ENCODE measurements at places on chromosomes 16 and 17. TPM values are rescaled to one million over a fixed set of nuclear protein-coding genes. Genes with fewer than 3 reads are reported as not detected.
A peak's percentile ranks its signal among the peaks of the same experiment; 100 is the strongest.

CTRL gene
- total RNA-seq, result 0.27 TPM

- DNase-seq, result no peak
Observed at GRCh38 chr17:77205396-77206125, 64.8 kb downstream of the SEC14L1 start.

LSM12 gene
- total RNA-seq, result 13.2 TPM

C16orf86 gene
- 14.8 TPM for total RNA-seq

DNA sequence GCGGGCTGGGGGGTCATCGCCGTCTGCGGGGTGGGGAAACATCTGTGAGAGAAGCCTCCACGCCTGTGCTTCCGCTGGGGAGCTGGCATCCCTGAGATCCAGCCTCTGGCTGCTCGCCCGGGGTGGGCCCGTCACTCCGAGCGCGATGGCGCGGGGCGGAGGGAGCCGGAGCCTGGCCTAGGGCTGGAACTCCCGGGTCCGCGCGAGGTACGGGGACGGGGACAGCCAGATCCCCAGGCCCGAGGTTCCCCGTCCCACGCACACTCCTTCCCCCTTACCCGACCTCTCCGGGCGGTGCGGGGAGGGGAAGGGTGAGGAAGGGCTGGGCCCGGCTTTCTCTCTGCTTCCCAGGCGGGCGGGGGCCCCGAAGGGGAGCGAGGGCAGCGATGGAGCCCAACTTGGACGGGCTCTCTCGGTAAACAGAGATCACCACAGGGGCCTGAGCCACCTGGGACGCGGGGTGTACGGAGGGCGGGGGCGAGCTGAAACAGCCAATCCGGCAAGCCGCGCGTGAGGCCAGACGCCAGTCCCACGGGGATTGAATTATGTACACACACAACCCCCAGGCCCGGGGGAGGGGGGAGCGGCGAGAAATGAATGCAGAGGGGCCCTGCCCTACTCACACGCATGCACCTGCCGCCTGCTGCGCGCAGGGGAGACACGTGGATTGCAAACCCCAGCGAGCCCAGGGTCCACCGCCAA is at the start of gene SLC16A11:
SLC16A11 (minus strand) TSS at position 596 of the 702 bp plus-strand sequence; CDS start at position 17, 579 bp downstream.
- DNase-seq, result peak; percentile 31

CACNG1 gene
- total RNA-seq, result not detected

DNA sequence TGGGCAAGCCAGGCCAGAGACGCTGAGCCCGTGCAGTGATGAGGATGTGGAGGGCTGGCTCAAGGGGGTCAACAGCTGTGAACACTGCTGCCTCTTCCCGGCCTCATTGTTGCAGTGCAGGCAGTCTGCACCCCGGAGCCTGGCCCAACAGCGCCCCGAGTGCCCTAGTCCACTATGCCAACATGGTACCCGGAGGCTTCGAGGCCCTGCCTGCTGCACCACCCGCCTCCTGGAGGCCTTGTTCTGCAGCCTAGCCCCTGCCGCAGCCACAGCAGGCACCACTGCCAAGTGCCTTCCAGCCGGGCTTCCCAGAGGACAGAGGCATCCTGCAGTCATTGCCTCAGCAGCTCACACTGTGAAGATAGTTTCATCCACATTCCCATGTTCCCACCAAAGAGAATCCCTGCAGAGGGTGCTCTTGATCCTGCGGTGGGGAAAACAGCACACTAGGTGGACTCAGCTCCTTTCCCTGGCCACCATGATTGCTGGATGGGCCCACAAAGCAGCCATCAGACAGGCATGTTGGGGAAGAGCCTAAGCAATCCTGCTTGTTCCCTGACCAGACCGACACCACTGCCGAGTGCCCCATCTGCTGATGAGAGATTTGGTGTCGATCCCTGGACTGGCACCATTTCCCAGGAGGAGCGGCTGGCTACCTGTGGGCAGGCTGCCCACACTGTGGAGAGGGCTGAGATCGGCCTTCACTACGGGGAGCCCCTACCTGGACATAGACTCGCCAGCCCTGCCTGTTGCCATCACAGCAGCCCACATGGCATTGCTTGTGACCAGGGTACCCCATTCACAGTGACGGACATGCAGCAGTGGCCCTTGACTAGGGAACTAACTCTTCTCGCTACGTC is 44.9 kb downstream of the USP22 start:
- DNase-seq, result no peak

- DNase-seq, result no peak
Observed at GRCh38 chr16:5206331-5206990, 108.9 kb upstream of the EEF2KMT start.

DPEP1 gene
- total RNA-seq, result not detected

All from fibroblast of the aortic adventitia (primary cell).